ENCODE measurements at places on chromosomes 3 and 15. TPM values are rescaled to one million over a fixed set of nuclear protein-coding genes. Genes with fewer than 3 reads are reported as not detected.

Gene EOGT
- total RNA-seq = 31.1 TPM

Gene GPR27
- 0.26 TPM for total RNA-seq

Gene STT3B
- 289 TPM for total RNA-seq

Gene SLCO2A1
- total RNA-seq = under 0.01 TPM

Gene FOXB1
- total RNA-seq = not detected

Measured in smooth muscle cell of the pulmonary artery (primary cell).